ENCODE measurements at places on chromosomes 12 and 14.

GRCh38 chr12:114318984-114319383 lies 87.0 kb downstream of the TBX5 start:
- DNase-seq: no peak

DNA sequence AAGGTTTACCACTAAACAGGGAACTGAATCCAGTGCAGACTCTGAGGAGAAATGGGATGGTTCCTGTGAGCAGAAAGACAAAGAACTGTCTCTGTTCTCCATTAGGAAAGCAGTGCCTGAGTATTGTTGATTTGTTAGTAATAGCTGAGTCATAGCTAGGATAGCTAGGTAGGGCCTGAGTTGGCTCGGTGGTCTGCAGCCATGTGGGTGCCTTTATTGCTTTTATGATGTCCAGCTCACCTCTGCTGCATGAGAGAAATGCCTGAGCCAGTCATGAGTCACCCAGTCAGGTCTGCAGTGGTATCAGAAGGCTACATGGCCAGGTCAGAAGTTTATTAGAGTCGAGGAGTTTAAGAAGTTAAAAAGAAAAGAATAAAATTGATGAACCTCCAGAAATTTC lies 24.2 kb downstream of the TRHDE start:
- DNase-seq: no peak

DNA sequence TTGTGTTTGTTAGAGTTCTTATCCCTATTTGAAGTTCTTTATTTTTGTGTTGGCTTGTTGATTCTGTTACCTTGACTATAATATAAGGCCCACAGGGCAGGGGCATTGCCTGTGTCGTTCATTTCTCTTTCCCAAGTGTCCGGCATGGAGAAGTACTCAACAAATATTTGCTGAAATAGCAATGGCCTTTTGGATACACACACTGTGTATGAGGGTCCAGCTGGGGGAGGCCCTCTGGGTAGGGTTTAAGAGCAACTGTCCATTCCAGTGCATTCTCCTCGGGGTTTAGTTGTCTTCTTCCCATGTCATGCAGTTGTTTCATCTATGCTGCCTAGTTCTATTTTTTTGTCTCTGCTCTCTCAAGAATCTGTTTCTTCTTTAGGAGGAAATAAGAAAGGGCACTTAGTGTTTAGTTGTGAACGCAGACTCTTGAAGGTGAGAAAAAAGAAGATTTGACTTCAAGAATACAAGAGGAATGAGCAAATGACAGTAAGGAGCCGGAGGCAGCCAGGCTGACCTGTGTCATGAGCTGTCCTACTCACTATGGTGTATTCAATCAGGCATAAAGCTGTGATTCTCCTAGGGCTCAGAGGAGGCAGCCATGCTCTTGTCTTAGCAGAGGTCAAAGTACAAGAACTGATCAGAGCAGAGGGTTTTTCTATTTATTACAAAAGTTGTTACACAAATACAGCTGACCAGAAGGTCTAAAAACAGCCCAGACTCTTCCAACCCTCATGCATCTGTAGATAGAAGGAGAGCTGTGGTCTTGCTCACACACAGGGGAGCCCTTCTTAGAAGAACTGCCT lies 10.2 kb downstream of the ERG28 start:
- no peak for DNase-seq

- DNase-seq: no peak
Observed at GRCh38 chr12:98406378-98406777, 109.0 kb upstream of the TMPO start.

- no peak for DNase-seq
Observed at GRCh38 chr14:83798421-83798820, 1731.5 kb upstream of the FLRT2 start.

GRCh38 chr12:106317406-106318082 lies 15.0 kb downstream of the TCP11L2 start:
- DNase-seq: no peak

GRCh38 chr14:96363751-96364336 lies 518 bp downstream of the GSKIP start:
- DNase-seq: no peak

DNA sequence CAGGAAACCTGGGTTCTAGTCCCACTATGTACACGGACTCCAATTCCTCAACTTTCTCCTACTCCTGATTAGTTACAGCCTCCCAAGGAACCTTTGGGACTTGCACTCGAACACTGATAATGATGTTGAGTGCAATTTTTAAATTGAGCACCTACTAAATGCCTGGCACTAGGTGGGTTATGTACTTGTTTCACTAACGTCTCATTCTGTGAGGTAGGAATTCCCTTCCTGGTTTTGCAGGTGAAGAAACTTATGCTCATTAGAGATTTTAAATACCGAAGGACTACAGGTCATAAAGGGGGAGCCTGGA lies 536 bp downstream of the PARPBP start:
- DNase-seq: no peak

DNA sequence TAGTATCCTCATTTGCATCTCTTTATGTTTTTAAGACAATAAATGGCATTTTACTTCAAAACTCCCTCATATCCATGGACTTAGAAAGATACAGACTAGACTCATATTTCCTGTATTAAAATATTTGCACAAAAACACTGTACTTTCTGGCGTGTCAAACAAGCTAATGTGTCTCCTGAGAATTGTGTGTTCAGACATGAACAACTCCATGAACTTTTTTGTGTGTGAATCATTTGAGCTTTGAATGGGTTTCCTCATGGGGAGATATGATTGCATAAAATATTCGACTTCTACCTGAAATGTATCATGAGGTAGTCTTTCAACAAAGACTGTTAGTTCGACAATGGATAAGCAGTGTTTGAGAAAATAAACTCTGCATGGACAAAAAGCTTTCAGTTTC lies 58.8 kb downstream of the TMEM30B start:
- DNase-seq: no peak

DNA sequence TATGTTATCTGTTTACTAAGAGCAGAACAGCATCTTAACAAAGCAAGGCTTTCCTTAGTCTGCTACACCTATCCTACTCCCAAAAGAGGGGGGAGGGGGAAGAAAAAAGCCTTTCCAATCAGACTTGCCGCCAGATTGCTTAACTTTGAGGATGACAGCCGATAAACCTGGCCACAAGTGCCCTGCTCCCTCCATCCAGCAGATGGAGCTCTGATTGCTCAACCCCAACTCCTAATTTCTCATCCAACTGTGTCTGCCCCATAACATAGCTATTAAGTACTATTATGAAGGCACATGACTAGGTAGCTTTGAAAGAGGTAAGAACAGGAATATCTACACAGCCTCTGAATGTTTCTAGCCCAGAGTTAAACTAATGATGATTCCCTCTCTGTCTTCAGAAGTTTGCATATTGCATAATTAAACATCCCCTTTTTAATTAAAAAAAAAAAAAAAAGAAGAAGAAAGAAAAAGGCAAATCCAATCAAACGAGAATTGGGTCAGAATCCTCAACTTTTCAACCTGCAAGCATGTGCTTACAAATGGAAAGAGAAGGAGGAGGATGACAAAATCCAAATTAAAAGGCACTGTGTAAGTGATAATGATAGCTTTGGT lies 247.4 kb downstream of the GALC start:
- no peak for DNase-seq

DNA sequence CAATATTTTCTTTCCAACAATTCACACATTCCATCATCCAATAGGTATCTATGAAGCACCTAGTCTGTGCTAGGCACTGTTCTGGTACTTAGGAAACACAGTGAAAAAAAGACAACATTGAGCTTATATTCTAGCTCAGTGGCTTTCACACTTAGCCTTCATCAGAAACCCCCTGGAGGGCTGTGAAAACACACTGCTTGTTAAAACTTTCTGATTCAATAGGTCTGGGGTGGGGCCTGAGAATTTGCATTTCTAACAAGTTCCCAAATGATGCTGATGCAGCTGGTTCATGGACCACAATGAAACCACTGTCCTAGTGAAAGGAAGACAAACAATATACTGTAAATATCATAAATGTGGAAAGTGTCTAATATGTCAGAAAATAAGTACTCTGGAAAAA lies 5.9 kb downstream of the VTI1B start:
- no peak for DNase-seq

GRCh38 chr12:64618953-64619590 lies 8.8 kb downstream of the RASSF3 start:
- DNase-seq: no peak

GRCh38 chr12:61915420-61915819 lies 344.8 kb upstream of the USP15 start:
- DNase-seq: no peak

DNA sequence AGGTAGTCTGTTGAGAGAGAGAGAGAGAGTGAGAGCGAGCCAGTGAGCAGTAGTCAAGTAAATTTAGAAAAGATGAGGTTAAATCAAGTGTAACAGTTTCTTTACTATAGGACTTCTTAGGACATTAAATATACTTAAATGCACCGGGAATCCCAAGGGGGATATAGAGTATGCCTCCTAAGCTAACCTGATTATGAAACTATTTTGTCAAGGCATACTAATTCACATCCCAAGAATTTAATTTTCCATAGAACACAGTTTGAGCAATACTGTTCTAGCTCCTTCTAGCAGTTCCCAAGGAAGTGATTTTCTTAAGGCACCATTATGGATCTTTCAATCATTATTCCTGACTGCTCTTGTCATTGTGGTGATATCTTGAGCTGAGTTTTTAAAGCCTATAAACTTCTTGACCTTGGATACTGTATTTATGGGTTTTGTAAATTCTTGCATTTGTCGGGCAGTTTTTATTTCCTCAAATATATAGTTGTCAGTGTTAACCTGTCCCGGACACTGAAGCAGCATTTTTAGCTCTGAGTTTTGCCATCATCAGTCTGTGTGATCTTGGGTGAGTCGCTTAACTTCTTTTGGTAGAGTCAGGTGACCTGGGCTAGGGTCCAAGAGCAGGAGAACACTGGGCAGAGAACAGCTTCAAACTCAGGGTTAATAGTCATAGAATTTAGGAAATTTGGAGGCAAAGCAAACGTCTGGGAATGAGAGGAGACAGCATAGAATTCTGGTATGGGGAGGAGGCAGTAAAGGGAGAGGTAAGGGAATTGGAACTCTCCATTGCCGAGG lies 196.5 kb upstream of the FRMD6 start:
- no peak for DNase-seq

GRCh38 chr12:92554158-92555073 lies 148.4 kb upstream of the PLEKHG7 start:
- no peak for DNase-seq

DNA sequence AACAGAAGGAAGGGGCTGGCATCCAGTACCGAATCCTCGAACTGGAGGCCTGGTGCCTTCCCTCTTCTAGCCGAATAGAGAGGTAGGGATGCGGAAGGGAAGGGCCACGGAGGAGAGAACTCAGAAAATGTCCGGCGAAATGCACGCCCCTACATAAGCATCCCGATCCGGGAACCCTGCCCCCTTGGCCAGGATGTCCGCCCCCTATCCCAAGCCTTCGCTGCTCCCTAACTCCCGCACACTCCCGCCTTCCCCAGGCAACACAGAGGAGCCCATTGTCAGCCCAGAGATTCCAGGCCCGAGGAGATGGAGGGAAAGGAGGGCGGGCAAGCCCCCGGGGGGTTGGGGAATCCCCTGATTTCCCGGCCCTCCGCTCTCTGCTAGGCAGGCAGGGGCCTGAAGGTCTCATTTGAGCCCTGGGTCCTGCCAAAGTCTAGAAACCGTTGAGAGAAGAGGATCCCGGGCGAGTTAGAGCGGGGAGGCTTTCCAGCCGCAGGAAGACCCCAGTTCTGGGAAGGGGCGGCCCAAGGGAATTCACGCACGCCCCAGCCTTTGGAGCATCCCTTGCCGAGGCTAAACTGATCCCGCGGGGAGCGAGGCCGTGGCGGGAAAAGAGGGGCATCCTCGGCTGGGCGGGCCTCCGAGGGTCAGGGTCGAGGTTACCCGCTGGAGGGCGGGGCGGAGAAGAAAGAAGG lies 569 bp upstream of the ARHGEF40 start:
- DNase-seq: no peak

DNA sequence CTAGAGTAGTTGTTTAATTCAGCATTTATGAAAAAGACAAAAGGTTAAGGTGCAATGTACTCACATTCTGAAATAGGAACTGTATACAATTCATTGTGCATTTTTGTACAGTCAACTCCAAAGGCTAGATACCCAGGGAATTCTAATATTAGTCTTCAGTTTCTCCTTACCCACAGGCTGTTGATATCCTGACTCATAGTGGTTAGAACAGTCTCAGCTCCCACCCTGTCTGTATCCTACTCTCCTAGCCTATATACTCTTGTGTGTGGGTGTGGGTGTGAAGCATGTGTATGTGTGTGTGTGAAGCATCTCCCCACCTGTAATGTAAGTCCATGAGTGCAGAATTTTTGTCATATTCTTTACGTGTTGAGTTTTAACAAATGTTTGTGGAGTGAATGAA lies 229.5 kb downstream of the NAV3 start:
- no peak for DNase-seq

DNA sequence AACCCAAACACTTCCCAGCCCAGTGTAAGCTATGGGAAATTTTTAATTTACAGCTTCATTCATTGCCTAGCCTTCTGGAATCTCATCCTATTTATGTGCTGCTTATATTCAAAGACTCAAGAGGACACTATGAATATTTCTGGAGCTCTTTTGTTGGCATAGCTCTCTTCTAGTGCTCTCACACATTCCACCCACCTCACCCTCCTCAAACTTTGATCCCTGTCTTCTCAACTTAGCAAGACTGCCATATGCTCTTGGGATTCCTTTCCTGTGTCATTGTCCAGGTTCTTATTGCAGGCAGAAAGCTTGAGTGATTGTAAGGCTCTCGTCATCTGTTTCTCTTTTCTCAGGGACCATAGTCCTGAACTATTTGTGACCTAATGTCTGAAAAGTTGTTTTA lies 18.0 kb upstream of the NKX2-1 start:
- DNase-seq: no peak

- no peak for DNase-seq
Observed at GRCh38 chr14:38496092-38496491, 240.2 kb upstream of the CLEC14A start.

DNA sequence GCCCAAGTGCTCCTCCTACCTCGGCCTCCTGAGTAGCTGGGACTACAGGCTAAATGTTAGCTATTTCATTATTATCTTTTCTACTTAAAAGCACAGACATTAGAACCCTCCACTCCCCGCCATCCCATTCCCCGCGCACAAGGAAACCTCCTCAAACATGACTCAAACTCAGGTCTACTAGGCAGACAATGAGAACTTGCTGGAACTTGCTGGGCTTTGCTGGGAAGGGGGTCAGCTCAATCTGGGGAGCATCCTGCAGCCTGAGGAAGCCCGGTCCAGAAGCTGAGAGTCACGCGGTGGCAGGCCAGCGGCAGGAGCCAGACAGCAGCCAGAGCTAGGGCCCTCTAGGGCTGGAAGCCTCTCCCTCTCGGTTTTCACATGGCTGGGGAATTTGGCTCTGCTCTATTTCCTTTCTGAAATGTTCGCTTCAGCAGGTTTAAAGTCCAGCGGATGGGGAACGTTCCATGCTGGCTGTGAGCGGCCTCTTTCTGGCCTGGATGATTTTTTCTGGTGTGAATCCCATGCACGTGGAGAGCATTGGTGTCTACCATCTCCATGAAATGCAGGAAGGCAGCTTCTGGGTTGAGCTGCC lies 68.5 kb downstream of the SLC6A12 start:
- DNase-seq: no peak

GRCh38 chr14:92164958-92165357 lies 43.2 kb downstream of the CPSF2 start:
- DNase-seq: no peak

DNA sequence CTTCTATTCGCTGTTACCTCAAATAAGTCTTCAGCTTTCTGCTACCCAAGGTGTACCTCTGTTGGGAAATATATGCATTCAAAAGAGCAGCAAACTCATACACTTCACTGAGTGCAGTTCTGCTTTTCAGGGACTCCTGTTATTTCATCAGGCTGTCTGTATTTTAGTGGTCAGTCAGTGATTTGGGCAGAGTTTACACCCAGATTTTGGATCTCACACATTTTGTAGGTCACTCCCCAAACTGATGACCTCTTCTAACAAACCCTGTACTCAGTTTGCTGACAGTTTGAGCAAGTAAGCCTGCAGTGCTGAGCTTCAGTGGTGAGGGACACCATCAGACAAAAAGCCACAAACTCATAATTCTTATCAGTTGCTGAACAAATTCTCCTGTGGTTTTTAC lies 8.2 kb upstream of the WASHC4 start:
- no peak for DNase-seq

All from stimulated activated CD4-positive, alpha-beta T cell treated with anti-CD3 and anti-CD28 coated beads, Interleukin-15, amount 100 ng/mL, for 1 hour (primary cell).